ENCODE measurements at places on chromosomes 13 and 19.

DNA sequence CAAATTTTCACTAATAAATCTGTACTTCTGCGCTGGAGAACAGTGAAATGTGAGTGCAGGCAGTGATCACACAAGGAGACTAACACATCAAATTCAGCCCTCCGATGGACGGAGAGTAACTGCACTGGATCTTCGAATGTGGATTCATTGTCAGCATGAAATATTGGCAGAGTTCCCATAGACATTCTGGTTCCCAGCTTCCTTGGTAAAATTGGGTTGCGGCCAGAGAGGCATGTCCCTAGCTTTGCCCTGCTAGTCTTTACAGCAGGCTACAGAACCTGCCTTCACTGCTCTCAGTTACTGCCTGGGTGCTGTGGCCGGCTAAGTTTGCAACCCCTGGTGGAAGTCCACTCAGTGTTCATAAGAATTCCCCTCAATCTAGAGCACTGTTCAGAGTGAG, 32.3 kb upstream of the UQCRFS1 start:
- DNase-seq = no peak

DNA sequence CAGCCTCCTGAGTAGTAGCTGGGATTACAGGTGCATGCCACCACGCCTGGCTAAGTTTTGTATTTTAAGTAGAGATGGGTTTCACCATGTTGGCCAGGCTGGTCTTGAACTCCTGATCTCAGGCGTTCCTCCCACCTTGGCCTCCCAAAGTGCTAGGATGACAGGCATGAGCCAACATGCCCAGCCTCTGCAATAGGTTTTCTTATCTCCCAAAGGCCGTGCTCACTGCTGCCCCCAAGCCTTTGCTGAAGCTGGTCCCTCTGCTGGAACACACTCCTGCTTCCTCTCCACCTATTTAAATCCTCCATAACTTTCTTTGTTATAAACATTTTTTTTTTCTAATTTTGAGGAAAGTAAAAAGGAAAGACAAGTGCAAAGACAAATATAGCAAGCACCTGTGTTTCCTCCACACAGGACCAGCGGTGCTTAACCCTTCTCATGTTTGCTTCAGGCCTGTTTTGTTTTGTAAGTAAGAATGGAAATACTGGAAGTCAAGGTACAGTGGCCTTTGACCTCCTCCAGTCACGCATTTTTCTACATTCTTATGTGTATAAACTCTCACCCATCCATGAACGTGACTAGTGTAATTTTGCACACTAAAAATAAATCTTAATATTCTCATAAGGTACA, 14.5 kb upstream of the TNFAIP8L1 start:
- no peak for DNase-seq

GRCh38 chr19:12802267-12803106, 618 bp downstream of the THSD8 start:
- no peak for DNase-seq

GRCh38 chr19:33286899-33287298, 15.4 kb downstream of the CEBPA start:
- DNase-seq = no peak

DNA sequence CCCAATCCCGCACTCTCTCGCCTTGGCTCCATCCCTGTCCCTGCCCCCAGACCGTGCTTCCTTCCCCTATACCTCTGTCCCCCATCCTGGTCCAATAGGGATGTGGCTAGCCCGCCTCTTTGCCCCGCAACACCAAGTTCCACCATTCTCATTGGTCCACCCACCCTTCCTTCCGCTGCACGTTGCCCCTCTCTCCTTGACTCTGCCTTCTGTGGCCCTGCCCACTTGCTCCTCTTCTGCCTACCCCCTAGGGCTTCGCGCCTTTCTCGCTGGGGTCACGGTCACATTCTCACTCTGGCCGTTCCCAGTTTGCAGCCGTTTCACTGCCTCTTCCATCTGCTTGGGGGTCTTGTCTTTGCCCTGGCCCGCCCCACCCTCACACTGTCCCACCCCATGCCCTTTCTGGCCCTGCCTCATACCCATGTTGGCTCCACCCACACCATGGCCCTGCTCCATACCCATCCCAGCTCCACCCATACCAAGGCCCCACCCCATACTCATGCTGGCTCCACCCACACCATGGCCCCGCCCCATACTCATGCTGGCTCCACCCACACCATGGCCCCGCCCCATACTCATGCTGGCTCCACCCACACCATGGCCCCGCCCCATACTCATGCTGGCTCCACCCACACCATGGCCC, 4.5 kb upstream of the ARHGAP45 start:
- DNase-seq = no peak

DNA sequence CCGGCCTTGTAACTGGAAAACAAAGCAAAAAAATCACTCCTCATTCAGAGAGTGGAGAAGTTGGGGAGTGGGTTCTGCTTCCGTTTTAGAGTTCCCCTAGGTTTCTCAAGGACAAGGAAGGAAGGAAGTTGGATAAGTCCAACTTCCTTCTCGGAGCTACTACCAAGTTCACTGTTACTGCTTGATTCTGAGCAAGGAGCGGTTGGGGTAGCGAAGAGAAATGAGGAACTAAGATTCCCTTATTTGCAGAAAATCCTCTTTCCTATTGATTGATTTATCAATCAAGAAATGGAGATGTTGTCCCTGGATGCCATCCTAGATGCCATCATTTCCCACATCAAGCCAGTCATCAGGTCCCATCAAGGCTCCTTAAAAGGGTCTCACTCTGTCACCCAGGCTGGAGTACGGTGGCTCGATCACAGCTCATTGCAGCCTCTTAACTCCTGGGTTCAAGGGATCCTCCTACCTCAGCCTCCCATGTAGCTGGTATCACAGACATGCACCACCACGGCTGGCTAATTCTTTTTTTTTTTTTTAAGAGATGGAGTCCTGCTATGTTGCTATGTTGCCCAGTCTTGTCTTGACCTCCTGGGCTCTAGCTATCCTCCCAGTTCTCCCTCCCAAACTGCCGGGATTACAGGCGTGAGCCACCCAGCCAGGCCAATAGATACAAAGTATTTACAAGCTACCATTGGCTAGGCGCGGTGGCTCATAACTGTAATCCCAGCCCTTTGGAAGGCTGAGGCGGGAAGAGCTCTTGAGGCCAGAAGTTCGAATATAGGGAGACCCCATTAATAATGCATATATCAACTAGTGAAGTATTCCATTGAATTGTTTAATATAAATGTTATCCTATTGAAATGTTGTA, 809 bp upstream of the B9D2 start:
- DNase-seq = no peak

Measured in AG04449 (cell line).